D341Med (cell line): ENCODE measurements at places on chromosomes 3 and 15.
A peak's percentile ranks its signal among the peaks of the same experiment; 100 is the strongest.

DNA sequence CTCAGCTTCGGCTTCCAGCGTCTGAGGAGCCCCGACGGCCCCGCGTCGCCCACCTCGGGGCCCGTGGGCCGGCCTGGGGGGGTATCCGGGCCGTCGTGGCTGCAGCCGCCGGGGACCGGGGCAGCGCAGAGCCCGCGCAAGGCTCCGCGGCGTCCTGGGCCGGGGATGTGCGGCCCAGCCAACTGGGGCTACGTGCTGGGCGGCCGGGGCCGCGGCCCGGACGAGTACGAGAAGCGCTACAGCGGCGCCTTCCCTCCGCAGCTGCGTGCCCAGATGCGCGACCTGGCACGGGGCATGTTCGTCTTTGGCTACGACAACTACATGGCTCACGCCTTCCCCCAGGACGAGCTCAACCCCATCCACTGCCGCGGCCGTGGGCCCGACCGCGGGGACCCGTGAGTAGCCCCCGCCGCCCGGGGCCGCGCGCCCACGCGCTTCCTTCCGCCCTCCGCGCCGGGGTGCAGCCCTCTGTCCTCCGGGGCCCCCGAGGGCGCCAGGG is 462 bp downstream of the EDEM1 start:
- DNase-seq, result peak; percentile 78

DNA sequence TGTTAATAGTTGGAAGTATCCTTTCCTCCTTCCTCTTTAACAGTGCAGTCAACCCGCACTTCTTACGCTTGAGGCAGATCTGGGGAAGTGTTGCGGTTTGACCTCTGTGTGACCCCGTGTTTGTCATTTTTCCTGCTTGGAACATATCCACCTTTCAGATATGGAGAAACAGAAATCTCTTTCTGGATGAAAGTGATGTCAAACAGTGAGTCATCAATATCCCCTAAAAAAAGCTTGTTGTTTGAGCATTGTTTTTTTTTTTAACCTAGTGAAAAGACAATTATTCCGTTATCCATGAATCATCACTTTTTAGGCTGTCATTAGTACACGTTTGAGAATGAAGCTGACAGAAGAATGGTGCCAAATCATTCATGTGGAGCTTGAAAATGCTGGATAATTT is 293.7 kb downstream of the ARPP21 start:
- DNase-seq, result no peak

GRCh38 chr3:52056521-52056967 is at the start of gene DUSP7:
TSS of gene DUSP7 (minus strand) at chr3:52056571. CDS start at chr3:52056366, 205 bp downstream.
- peak; percentile 90 for DNase-seq

DNA sequence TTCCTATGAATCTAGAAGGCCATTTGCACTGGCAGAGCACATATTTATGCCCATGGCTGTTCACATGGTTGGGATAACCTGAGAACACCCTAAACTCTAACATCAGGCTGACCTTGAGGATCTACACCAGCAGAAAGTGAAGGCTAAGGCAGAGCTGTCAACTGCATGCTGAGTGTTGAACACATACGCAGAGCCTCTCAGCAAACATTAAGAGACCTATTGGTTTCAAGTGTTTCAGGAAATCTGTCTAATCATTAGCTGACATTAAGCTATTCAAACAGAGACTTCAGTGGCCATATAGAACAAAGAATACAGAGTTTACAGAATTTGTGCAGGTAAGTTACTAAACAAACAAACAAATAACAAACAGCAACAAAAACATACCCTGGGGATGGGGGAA is 16.1 kb upstream of the SEC61A1 start:
- DNase-seq, result no peak

GRCh38 chr15:45093622-45094357 is 20.2 kb downstream of the DUOX2 start:
- no peak for DNase-seq

GRCh38 chr3:11386465-11387113 is 114.4 kb downstream of the ATG7 start:
- no peak for DNase-seq

DNA sequence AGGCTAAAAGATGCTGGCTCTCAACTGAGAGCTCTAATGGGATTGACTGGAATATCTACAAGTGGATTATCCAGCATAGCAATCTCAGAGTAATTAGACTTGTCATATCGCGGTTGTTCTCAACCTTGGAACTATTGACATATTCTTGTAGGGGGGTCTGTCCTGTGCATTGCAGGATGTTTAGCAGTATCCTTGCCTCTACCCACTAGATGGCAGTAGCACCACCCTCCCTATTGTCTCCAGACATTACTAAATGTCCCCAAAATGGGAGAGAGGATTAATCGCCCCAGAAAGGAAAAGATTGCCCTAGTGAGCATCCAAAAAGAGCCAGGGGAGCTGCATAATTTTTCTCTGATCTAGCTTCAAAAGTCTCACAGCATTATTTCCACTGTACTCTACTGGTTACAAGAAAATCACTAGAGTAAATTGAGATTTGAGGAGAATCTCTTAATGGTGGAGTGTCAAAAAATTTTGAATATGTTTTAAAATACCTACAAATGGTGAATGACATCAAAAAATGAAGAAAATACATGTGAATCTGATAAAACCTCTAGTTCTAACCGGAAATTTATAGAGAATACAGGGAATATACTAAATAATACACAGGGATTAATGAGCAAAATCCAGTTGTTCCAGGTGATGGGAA is 388.2 kb upstream of the AGTR1 start:
- DNase-seq, result peak; percentile 37

GRCh38 chr15:69393831-69394491 is 20.2 kb upstream of the KIF23 start:
- no peak for DNase-seq

- no peak for DNase-seq
These were observed 319.4 kb upstream of the MDFIC2 start for GRCh38 chr3:70631716-70632307.

- DNase-seq, result no peak
These were observed 19.9 kb upstream of the POLR2M start for GRCh38 chr15:57686657-57687056.

DNA sequence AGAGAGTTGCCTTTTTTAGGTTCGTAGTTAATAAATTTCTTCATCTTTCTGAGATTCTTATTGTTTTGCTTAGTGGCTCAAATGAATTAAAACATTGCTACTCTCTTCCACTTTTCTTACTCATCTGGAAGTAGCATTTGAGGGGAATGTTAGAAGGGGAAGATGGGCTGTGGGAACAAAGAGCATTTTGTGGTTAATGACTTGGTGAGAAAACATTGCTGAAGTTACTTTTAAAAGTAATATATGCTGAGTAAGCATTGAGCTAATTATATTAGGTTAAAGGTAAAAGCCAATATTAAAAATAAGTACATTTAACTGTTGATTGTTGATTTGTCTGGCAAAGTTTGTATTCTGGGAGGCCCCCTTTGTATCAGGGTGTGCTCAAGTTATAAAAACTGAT is 5.7 kb downstream of the MORF4L1 start:
- no peak for DNase-seq

DNA sequence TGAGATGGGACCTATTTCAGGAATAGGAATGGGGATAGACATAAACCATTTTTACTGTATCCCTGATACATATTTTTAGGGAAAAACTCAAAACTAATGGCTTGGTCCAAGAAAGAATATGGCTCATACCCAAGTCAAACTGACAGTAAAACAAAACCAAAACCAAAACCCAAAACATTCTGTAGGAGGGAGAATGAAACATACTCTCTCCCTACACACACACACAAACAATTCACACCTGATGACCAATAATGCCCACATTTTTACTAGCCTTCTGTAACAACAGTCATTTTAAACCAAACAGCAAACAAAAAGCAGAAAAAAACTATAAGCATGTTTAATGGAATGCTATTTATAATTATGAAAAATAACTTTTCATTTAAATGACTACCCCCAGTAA is 74.9 kb downstream of the NBEAL2 start:
- no peak for DNase-seq

- DNase-seq, result no peak
These were observed 156.2 kb downstream of the ZNF621 start for GRCh38 chr3:40680685-40681657.

GRCh38 chr3:157572559-157573270 is 69.5 kb upstream of the VEPH1 start:
- peak; percentile 52 for DNase-seq

DNA sequence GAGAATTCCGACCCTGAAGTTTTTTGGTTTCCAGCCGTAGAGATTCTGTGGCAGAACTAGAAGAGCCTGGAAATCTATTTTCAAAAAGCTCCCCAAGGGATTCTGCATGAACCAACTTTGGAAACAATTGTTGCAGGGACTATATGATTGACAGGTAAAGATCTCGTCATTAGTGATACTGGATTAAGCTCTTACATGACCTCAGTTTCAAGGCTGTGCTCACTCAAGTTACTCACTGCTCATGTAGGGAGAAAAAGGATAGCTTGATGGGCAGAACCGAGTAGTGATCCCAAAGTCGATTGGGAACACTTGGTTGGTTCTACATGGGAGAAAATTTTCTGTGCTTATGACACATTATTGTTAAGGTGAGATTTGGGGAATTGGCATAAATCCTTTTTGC is 142.3 kb upstream of the RASGRP1 start:
- no peak for DNase-seq

- no peak for DNase-seq
These were observed 55.4 kb upstream of the LRRFIP2 start for GRCh38 chr3:37229740-37230139.

DNA sequence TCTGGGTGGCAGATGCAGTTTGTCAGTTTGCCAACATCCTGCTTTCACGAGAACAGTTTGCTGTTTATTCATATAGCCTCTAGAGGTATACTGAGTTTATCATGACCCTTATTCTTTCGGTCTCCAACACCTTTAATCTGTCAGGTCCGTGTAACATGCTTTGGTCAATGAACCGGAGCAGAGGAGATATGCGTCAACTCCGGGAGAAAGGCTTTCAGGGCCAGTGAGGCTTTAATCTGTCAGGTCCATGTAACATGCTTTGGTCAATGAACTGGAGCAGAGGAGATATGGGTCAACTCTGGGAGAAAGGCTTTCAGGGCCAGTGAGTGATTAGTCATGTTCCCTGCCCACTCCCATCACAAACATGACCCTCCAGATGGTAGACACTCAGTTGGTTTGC is 16.9 kb upstream of the GPD1L start:
- no peak for DNase-seq

DNA sequence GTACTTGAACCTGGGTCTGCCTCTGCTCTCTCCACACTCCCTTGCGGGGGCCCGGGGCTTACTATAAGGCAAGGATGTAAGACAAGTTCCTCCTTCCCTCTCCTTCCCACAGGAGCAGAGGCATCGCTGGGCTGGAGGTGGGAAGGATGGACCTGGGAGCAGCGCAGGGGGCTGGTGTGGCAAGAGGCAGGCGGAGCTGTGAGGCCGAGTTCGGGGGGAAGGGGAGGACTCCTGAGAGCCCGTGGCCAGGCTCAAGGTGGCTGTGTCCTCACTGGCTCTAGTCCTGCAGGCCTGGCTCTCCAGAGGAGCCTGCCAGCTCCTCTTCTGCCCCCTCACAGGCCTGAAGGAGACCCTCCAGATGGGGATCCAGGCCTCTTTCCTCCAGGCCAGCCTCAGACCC is 1.0 kb upstream of the NR2E3 start:
- no peak for DNase-seq

DNA sequence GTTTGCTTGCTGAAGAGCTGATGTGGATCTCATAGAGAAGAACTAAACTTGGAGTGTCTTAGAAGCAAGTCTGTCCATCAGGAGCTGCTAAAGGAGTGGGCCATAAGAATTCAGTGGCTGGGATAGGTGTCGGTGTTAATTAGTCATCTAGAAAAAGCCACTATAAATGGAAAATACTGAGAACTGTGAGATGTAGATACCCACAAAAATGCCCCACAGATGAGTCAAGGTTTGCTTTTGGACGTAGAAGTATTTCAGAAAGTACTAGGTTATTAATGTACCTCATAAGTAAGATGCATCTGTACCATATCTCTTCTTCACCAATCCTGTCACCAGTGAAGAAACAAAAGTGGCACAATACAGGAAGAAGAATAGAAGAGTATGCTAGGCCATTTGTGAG is 530.9 kb upstream of the TGFBR2 start:
- DNase-seq, result no peak

DNA sequence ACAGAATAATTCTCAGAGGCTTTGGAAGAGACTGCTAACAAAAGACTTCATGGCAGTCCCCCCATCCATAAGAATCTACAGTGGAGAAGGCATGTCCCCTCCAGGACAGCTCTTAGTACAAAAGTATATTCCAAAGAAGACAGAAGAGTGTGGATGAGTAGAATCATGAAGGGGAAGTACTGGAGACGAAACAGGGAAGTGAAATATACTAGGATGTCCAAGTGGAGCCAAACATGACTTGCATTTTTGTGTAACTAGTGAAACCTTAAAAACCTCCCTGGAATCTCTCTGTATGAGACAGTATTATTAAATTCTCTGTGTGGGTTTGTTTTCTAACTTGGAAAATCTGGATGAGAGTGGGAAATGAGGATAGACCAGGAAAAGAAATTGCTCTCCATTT is 312.4 kb downstream of the RSL24D1 start:
- no peak for DNase-seq

GRCh38 chr3:141796081-141796888 is 33.1 kb downstream of the GRK7 start:
- no peak for DNase-seq

DNA sequence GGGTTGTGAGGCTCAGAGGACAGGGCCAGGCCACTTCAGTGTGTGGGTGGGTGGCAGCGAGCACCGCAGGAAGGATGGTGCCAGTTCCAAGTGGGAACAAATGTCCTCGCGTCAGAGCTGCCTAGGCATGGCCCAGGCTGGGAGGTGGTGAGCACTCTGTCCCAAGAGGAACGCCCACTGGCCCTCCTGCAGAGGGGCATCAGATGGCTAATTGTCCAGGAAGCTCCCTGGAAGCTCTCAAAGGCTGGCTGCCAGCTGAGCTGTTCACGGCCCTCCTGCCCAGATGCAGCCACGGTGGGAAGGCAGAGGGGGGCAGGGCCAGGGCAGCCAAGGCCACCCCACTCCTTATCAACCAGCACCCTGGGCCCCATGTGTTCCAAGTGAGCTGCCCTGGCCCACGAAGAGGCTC is 55.2 kb downstream of the IQSEC1 start:
- no peak for DNase-seq

DNA sequence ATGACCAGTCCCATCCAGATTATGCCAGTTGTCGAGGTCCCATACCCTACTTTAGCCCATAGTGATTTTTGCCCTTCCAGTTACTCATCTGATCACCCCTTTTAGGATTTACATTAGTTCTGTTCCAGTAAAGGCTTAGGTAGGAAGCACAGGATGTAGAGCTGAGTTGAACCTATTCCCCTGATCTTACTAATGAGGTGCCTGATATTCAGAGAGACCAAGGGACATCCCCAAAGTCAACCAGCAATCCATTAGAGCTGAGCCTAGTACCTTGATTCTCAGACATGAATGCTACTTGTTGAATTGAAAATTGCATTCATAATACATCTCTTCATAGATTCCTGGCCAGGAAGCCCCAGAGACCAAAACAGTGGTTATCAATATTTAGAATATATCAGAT is 24.7 kb downstream of the CTDSPL start:
- DNase-seq, result no peak
